Activated T-helper 2 cell treated with anti-CD3 and anti-CD28 coated beads, Interferon-gamma antibody, Interleukin-2, Interleukin-4, amounts not matched to agents 10 μg/mL and 5 μg/mL and 100 μg/mL, durations not matched to agents 14 hours and 24 hours and 36 hours (primary cell): ENCODE measurements at places on chromosomes 3 and 15.
A peak's percentile ranks its signal among the peaks of the same experiment; 100 is the strongest.

- peaks cover 32% of the 10 kb centered on the region for H3K36me3 ChIP-seq
- no peaks in the 10 kb centered on the region for H3K27me3 ChIP-seq
- peaks cover 78% of the 10 kb centered on the region for H3K4me1 ChIP-seq
These were observed 31.6 kb downstream of the LRIG1 start for GRCh38 chr3:66469220-66469640.

DNA sequence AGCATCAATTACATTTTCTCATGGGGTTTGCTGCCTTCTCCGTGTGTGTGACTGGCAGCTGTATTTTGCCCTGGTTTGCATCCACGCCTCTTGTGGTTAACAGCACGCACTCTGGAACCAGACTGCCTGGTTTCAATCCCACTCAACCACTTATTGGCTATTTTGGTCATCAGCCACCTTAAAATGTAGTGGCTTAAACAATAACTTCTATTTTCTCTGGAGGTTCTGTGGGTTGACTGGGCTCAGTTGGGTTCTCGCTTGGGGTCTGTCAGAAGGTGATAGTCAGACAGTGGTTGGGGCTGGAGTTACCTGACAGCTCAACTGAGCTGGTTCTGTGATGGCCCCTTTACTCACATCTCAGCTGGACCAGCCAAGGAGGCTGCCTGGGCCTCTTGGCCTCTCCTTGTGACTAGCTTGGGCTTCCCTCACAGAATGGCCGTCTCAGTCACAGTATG is 36.8 kb downstream of the EHD4 start:
- H3K36me3 ChIP-seq, result peaks cover 13% of the 10 kb centered on the region
- H3K27ac ChIP-seq, result peak overlapping the region; percentile 100
- H3K27me3 ChIP-seq, result no peaks in the 10 kb centered on the region
- H3K4me3 ChIP-seq, result peak overlapping the region; percentile 20
- no peak for DNase-seq
- peaks cover 53% of the 10 kb centered on the region for H3K4me1 ChIP-seq

DNA sequence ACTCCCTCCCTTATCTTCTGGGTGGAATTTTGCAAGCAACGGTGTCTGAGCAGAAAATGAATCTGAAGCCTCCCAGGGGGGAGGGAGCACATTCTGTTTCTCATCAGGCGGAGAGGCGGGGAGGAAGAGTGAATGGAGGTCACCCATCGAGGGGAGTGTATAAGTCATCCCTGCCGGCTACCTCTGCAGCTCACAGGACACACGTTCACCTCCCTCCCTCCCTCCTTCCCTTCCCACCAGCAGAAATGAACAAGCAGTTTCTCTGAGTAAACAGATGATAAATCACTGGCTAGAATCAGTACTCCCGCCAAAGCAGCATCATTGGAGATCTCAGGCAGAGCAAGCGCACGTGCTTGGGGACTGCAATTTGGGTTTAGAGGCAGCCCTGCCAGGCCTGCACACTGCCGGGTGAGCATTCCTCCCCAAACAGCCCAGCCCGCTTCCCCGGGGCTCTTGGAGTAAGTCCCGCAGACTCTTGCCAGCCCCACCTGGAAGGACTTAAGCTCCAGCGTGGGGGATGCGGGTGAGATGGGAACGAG is 38.3 kb downstream of the CPN2 start:
- H3K27ac ChIP-seq, result no peak overlapping the region
- H3K27me3 ChIP-seq, result peaks cover 27% of the 10 kb centered on the region
- H3K4me1 ChIP-seq, result peaks cover 54% of the 10 kb centered on the region
- no peak for DNase-seq
- no peaks in the 10 kb centered on the region for H3K36me3 ChIP-seq
- no peak overlapping the region for H3K4me3 ChIP-seq

DNA sequence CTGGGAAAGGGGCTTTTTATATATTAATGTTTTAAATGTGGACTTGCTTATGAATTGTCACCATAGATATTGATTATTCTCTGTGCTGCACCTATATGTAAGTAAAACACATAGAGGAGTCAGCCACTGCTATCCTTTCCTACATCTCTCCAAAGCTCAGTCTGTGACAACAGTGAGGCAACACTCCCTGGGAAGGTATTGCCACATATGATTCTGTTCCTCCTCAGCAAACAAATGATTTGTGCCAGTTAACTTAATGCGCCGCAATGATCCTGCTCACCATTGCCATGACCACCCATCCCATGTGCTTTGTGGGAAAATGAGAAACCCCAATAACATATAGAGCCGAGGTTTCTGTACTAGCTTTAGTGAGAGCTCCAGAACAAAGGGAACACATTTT is 75.1 kb upstream of the FBN1 start:
- DNase-seq, result no peak
- H3K27me3 ChIP-seq, result no peaks in the 10 kb centered on the region
- peaks cover 5% of the 10 kb centered on the region for H3K4me1 ChIP-seq
- H3K36me3 ChIP-seq, result peaks cover 27% of the 10 kb centered on the region
- H3K27ac ChIP-seq, result no peak overlapping the region

DNA sequence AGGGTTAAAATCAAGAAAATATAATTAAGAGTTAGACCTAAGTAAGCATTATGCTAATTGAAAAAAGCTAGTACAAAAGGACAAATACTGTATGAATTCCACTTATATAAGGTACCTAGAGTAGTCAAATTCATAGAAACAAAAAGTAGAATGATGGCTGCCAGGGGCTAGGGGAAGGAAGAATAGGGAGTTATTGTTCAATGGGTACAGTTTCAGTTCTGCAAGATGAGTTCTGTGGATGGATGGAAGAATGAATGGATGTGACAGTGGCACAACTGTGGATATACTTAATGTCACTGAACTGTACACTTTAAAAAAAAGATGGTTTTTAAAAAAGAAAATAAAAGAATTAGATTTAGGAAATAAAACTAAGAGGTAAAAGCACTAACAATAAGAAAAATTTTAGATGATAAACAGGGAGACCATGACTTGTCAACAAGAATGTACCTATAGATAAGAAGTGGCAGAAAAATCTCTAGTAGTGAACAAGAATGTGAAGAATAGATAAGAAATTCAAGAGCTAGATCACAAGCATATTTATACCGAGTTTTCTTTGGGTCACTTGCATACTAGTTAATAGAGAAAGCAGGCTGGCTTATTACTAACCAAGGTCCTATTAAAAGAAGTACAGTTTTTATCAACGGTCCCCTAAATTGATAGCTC is 5.5 kb downstream of the IFT80 start:
- no peaks in the 10 kb centered on the region for H3K27me3 ChIP-seq
- no peak for DNase-seq
- no peaks in the 10 kb centered on the region for H3K36me3 ChIP-seq
- no peak overlapping the region for H3K27ac ChIP-seq
